Activated T-cell treated with anti-CD3 and anti-CD28 coated beads, Interleukin-2, amount 50 U/mL, for 48 hours (primary cell): ENCODE measurements at places on chromosomes 4 and X.

GRCh38 chr4:173301518-173302201 lies 32.5 kb downstream of the HMGB2 start:
- no peak for DNase-seq

GRCh38 chr4:17027495-17027894 lies 129.1 kb upstream of the LDB2 start:
- no peak for DNase-seq

DNA sequence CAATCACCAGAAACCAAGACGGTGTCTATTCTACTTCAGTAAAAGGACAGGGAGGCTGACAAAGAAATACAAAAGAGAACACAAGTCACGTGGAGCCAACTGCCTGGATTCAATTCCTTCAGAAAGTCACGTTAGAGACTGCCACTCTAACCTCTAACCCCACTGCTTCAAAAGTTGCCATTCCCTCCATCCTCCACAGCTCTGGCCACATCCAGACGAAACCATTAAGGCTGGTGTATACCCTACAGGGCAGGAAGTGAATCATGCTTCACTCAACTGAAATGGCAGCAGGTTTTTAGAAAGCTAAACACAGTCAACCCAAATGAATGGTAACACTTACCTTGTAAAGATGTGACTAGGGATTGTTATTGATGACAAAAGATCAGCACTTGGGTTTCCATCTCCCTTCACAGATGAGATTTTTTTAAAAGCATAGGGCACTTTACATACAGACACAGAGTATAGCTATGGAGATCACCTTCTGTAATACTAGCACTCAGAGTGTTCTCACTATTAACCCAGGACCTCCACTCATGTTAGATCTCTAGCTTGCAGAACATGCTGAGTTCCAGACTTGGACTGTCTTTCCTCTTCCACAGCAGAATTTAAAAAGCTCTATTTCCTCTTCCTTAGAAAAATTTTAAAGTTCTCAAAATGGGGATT lies 37.4 kb downstream of the MAML3 start:
- peak; percentile 48 for DNase-seq

DNA sequence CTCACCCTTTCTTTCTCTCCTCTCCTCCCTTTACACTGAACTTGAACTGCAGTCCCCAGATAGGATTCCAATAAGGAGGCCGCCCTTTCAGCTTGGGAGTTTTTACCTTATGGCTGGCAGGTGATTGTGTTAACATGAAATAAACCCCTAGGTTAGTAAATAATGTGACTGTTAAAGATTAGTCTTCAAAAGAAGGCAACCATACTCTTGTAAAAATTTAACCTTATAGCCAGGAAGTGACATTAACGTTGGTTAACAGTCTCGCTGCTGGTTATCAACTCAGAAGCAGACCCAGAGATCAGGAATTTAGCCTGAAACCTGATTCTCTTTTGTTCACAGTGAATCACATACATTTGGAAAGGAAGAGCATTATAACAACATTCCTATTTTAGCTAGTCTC lies 15.2 kb downstream of the FHDC1 start:
- DNase-seq: no peak

GRCh38 chr4:98802770-98803198 lies 126.1 kb downstream of the EIF4E start:
- no peak for DNase-seq

GRCh38 chrX:13341491-13342101 lies 21.7 kb upstream of the ATXN3L start:
- DNase-seq: no peak

GRCh38 chr4:103996637-103997036 lies 276.9 kb upstream of the TACR3 start:
- no peak for DNase-seq

GRCh38 chrX:150365990-150366911 lies 3.1 kb downstream of the MAMLD1 start:
- no peak for DNase-seq

- no peak for DNase-seq
These were observed 44.8 kb downstream of the MOB1B start for GRCh38 chr4:70946939-70947338.

GRCh38 chr4:1216869-1217294 lies 32.0 kb downstream of the CTBP1 start:
- peak; percentile 81 for DNase-seq
